ENCODE measurements at places on chromosomes 3 and 15.

DNA sequence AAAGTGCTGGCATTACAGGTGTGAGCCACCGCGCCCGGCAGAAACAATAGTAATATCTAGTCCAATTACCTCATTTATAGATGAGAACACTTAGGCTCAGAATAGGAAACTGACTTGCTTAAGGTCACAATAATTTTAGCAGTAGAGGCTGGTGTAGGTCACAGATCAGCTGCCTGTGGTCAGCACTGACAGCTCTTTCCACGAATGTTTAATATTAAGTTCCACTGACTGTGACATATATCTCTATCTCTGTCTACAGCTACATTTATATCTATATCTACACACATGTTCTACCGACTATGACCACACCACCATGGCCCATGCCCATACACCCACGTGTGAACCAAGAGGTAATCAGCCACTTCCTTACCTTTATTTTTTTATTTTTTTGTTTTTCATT lies 40.2 kb upstream of the DLG1 start:
- no peak for DNase-seq

DNA sequence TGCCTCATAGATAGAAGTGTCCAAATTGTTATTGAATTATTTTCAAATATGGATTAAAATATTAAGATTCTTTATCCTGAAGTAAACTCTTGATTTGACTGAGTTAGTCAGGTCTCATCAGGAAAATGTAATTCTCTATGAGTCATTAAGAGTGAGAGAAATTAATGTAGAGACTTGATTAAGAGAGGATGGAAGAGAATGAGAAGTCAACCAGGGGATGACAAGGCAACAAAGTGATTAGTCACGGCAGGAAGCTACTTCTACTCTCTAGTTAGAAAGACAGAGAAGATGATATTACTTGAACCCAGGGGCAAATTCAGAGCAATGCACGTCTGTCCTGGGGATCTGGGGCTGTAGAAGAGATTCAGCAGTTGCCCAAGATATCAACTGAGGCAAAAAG lies 202.5 kb downstream of the LSAMP start:
- DNase-seq = no peak

GRCh38 chr3:14263317-14264005 lies 84.8 kb downstream of the LSM3 start:
- DNase-seq = no peak

DNA sequence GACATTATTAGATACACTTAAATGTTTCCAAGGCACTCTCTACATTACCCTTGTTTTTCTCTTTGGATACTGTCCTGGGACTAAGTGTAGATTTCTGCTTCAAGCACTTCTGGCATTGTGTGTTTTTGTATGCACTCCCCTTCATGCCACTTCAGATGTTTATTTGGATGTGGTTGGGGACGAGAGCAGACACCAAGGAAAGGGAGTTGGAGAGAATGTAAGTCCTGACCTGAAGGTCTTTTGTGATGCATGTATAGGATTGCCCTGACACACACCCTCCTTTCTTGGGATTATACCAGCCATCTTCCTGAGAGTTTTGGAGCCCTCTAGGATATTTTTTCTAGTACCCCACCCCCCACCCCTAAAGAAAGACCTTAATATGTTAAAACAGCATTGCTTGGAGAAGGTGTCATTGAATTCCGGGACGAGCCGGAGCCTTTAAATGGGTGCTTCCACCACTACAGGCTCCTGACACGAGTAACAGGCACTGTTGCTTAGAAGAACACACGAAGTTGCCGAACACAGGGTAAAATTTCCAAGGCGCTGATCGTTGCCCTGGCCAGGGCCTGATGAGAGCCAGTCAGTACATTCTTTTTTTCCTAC lies 22.7 kb downstream of the PSMD6 start:
- DNase-seq = no peak

DNA sequence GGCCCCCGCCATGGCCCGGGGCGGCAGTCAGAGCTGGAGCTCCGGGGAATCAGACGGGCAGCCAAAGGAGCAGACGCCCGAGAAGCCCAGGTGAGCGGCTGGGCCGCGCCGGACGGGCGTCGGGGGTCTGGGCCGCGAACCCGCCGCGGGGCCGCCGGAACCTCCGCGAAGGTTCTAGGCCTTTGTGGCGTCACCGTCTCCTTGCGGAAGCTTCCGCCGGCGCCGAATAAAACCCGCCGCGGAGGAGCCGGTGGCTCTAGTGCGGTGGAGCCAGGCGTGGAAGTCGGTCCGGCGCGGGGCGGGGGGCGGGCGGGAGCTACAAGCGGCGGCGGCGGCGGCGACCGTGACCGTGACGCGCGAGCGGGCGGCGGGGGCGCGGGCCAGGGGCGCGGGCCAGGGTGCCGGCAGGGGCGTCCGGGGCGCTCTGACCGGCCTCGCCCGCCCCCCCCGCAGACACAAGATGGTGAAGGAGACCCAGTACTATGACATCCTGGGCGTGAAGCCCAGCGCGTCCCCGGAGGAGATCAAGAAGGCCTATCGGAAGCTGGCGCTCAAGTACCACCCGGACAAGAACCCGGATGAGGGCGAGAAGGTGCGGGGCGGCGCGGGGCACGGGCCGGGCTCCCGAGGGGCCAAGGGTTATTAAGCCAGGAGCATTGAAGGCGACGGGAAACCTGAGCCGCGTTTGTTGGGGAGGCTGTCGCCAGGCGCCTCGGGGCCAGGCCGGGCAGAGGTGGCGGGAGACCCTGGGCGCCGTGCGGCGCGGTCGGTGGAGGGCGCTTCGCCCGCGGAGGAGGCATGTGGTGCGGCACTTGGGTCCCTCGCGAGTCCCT lies at the start of gene DNAJA4:
DNAJA4 (plus strand) TSS at position 259 of the 833 bp plus-strand sequence; CDS start at position 461, 202 bp downstream.
- no peak for DNase-seq

DNA sequence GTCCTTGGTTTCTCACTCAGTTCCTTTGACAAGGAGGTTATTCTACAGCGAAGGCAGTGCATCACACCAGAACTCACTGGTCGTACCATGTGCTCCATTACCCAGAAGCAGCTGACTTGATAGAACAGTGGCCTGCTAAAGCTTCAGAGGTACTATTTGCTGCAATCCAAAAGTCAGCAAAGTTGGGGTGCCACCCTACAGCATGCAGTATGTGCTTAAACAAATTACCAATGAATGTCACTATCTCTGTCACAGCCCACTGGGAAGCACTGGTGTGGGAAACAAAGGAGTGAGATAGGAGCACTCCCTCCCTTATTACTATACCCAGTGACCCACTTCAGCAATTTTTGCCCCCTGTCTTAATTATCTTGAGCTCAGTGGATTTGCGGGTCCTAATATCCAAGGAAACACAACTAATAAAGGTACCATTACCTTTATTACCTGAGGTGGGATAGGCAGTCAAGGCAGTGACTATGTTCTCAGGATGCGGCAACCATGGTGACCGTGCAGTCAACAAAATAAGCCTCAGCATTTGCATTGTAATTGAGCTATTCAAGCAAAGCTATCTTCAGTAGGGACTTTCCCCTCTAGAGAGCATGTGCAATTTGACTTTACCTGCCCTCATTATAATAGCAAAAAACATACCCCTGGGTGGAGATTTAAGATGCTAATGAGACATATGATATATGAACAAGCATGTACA lies 199.4 kb downstream of the OCA2 start:
- no peak for DNase-seq

DNA sequence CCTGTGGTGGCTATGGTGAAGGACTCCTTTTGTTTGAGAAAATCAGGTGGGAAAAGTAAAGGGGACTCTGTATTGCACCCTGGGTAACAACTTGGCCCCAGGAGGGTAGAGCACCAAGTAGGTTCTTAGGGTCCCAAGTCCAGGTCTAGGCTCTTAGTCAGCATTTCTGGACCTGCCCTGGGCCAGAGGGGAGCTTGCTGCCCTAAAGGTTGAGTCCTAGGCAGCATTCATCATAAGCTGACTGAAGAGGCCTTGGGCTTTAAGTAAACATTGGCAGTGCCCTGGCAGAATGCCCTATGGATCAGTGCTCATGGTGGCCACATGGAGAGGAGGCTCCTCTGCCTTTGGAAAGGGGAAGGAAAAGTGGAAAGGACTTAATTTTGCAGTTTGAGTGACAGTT lies 268.5 kb upstream of the CTNNB1 start:
- no peak for DNase-seq

GRCh38 chr15:85496151-85496550 lies 115.7 kb downstream of the AKAP13 start:
- DNase-seq = no peak

GRCh38 chr3:115325539-115325938 lies 178.5 kb upstream of the ZBTB20 start:
- DNase-seq = no peak

- no peak for DNase-seq
Observed at GRCh38 chr3:123385981-123386380, 62.9 kb downstream of the ADCY5 start.

DNA sequence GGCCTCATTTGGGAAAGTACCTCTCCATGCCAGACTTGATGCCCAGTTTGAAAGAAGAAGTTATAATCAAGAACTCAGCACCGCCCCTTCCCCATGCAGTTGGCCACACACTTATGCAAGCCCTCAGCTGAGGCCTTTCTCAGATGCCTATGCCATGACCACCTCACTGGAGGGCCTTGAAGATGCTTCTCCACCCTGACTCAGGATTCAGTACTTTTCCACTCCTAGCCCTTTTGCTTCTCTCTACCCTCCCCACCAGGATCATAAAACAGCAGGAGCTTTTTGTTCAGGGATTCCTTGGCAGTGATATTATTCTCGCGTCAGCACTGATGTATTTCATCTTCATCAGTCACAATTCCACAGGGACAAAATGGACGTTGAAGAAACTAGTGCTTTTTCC lies 313.5 kb downstream of the PYDC2 start:
- DNase-seq = no peak

- no peak for DNase-seq
Observed at GRCh38 chr3:108462899-108463298, 47.5 kb downstream of the MYH15 start.

Data from AG09319 (cell line).